ENCODE measurements at places on chromosomes 4 and X. TPM values are rescaled to one million over a fixed set of nuclear protein-coding genes. Genes with fewer than 3 reads are reported as not detected.

Gene NR0B1
- polyA plus RNA-seq = not detected

Gene TCEAL6
- polyA plus RNA-seq = not detected

Gene NKX6-1
- polyA plus RNA-seq = not detected

Gene DMP1
- not detected for polyA plus RNA-seq

Gene PCDH19
- not detected for polyA plus RNA-seq

Gene CT83
- not detected for polyA plus RNA-seq

DNA sequence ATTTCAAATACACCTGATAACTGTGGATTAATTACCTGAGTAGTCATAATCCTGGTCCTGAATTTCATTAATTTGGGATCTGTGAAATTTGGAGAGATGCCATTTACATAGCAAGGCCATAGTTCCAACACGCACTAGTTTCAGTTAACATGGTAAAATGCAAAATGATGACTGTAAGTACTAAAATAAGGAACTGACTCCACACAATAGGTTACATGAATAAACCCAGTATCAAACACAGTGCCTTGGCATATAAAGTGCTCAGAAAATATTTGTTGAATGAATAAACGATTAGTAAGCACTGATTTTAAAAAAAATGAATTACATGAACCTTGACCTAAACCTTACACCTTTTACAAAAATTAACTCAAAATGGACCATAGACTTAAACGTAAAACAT lies 9.0 kb downstream of the FBXO8 start:
- DNase-seq = no peak

- DNase-seq = no peak
These were observed 5.3 kb upstream of the PAPSS1 start for GRCh38 chr4:107725281-107725859.

DNA sequence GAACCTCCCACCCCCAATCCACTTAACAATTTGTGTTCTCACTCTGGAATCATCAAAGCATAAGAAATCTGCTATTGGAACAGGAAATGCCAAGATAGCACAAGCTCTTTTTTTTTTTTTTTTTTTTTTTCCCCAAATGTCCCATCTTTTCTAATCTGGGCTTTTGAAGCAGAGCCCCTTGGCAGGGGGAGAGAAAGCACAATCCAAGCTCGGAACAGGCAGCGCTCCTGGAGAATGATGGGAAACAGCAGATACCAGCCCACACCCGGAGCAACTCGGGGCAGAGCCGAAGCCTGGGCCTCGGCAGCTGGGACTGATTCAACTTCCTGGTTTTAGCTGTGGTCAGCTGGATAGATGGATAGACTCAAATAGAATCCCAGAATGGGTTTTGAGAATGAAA lies 235.1 kb downstream of the QDPR start:
- no peak for DNase-seq

DNA sequence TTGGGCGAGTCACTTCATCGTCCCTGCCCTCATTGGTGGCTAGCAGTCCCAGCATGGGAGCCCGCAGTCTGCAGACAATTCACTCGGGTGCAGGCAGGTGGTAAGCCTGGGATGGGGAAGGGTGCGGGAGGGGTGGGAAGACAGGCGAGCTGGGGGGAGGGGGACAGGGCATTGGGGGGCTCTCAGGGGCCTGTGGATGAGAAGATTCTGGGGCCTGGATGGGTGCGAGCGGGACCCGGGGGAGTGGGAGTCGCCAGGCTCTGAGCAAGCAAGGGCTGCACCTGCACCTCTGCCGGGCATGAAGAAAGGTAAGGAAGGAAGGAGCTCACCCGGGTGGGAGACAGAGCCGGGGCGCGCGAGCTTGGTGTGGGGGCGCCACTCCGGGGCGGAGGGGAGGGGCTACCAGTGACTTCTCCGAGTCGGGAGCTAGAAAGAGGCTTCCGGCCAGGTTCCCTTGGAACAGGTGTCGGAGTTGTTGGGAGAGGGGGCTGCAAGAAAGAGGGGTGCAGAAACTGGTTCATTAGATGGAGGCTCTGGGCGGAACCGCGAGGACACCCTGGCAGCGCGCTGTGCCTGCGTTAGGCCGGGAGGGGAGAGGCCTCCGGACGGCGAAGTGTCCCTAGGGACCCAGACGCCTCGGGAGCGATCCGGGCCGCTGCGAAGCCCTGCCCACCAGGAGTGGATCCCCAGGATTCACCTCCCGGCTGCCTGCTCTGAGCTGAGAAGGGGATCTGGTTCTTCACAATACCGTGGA lies 103.4 kb upstream of the PDLIM3 start:
- no peak for DNase-seq

GRCh38 chr4:41835321-41835995 lies 86.9 kb upstream of the PHOX2B start:
- no peak for DNase-seq

DNA sequence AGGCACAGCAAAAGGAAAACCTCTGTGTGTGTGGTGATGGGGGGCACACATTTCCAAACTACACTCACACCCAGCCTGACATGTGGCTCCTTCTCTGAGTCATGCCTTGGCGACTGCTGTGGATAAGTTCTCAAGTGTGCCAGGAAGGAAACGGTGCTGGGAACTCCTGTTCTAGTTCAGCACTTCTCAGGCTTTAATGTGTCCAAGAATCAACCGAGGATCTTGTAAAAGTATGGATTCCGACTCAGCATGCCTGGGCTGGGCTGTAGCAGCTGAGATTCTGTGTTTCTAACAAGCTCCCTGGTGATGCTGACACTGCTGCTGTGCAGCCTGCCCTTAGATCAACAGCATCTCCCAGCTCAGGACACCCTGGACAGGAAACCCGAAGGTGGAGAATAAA lies 20.2 kb downstream of the CLNK start:
- DNase-seq = no peak

GRCh38 chr4:73922766-73923630 lies 53.8 kb downstream of the CXCL1 start:
- DNase-seq = no peak

GRCh38 chr4:30825008-30825770 lies 105.0 kb downstream of the PCDH7 start:
- DNase-seq = no peak

- DNase-seq = no peak
These were observed 66.9 kb upstream of the WDR1 start for GRCh38 chr4:10183462-10183861.

DNA sequence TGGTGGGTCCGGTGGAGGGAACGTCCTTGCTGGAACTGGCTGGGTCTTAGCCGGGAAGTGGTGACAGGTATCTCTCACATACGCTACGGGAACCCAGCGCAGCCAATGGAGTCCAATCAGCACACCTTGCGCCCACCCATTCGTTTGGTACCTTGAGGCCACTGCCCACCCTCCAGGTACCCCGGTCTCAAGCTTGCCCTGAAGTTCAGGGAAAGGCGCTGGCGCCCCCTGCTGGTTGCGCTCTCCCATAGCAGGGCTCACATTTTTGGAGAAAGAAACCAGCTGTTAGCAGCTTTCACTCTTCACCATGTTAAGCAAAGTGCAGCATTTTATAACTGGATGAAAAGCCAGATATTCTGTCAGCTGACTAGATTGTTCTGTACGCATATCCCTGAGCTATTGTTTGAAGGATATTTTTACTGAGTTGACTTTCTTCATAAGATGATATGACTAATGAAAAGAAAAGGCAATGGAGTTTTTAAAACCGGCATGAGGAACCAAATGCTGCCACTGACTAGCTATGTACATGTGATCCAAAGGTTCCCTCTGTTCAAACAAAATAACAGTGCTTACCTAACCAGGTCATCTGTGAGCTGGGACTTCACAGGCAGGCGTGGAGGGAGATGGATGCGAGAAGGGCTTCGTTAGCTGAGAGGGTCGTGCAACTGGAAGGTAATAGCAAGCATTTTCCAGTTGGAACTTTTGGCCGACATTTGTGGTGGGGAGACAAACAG lies 43.7 kb downstream of the OTOP1 start:
- DNase-seq = peak; percentile 9

GRCh38 chr4:155762334-155762733 lies 3.5 kb downstream of the GUCY1B1 start:
- no peak for DNase-seq

DNA sequence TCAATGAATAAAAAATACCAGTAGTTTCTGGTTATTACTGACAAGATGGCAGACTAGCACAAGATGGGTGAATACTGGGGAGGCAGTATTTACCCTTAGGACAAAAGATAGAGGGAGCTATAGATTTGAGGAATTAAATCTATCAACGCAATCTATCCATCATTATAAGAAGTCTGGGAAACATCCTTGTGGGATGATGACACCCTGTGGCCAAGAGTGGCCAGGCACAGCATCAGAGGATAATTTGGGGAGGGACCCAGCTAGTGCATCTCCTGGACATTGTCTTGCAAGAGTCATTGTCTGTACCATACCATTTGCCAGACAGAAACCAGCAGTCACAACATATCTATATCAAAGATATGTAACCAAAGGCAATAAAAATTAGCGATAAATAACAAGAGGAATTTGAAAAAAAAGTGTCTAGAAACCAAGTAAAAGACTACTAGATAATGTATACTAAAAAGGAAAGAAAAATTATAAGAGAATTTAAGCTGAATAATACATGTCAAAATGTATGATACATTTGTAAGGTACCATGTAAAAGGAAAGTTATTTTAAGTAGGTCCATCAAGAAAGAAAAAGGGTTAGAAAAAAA lies 22.9 kb downstream of the KCTD8 start:
- no peak for DNase-seq

- DNase-seq = no peak
These were observed 570.3 kb downstream of the RAPGEF2 start for GRCh38 chr4:159673221-159673620.

DNA sequence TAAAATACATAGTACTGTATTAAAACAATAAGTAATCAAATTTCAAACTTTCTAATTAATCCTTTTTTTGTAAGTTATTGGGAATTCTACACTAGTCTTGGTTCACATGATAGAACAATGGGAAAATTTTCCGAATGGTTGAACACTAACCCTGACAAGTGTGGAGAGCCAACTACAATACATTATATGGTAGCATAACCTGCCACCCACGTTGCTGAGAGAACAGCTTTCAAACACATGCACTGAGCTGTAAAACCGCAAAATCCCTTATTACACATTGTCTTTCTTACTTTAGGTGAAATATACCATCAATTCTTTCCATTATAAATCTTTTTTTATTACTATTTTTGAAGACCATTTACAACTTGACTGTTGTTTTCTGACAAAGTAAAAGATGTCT lies 54.7 kb downstream of the ANAPC10 start:
- no peak for DNase-seq

DNA sequence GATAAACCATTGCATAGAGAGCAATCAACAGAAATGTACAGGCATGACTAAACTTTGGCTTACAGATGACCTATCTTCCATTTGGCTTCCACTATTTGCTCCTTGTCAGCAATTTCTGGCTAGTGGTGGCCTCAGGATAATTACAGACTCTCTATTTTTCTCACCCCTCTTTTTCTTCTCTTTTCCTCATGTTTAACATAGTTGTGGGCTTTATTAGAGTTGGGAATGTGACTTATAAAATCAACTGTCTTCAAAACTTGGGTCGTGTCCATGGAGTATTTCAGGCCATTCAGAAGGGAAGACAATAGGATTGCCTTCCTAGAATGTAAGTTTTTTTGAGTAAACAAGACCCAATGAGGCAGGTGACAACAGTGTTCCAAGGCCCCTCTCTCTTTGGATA lies 236.2 kb downstream of the FRAS1 start:
- DNase-seq = no peak

DNA sequence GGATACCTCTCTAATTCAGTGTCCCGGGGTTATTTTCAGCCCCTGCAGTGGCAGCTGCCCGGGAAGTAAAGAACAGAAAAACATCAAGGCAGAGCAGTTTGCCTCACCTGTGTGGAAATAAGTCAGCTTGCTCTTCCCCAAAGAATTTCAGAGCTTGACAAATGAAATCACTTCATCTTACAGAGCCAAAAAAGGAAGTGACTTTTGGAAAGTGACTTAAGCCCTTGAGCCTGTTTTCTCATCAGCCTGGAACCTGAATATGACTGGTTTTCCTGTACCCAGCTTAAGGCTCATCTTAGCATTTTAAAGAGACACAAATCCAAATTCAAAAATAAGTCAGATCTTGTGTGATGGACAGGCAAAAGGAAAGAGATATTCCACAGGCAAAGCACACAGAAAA lies 211.6 kb downstream of the RCHY1 start:
- DNase-seq = no peak

DNA sequence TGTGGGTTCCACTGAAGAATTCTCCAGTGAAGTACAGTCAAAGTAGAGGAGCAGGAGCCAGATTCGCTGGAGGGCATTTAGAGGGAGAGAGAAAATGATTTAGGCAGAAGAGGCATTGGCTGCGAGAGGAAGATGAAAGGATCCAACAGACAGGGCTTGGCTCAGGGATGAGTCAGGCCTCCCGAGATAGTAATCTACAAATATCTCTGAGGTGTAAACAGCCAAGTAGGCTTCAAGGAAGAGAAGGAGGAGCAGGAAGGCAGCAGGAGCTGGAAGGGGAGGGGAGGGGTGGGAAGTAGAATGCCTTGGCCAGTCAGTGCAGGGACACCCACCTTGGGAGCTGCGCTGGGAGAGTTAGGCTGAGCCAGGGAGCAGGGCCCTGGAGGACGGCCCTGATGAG lies 55.5 kb downstream of the PJA1 start:
- no peak for DNase-seq

- no peak for DNase-seq
These were observed 22.3 kb downstream of the TMPRSS11D start for GRCh38 chr4:67861513-67861912.
